ENCODE measurements at places on chromosomes 4 and X. TPM values are rescaled to one million over a fixed set of nuclear protein-coding genes. Genes with fewer than 3 reads are reported as not detected.

DNA sequence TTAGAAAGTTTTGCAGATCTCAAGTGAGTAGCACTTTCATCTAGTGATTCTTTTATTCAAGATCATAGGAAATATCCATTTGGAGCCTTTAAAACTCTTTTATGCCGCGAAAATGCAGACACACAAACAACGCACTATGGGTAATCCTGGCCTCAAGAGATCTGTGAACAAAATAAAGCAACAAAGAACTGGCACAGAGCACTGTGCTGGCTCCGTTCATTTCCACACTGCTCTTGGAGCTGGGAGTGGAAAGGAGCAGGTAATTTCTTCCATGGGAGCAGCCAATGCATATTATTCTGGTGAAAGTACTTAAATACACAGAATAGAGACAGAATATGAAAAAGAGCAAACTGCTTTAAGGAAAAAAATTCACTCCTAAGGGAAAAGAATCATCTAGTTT lies 172.7 kb upstream of the FRG1 start:
- H3K4me1 ChIP-seq: no peaks in the 10 kb centered on the region
- DNase-seq: no peak
- H3K36me3 ChIP-seq: no peaks in the 10 kb centered on the region

DNA sequence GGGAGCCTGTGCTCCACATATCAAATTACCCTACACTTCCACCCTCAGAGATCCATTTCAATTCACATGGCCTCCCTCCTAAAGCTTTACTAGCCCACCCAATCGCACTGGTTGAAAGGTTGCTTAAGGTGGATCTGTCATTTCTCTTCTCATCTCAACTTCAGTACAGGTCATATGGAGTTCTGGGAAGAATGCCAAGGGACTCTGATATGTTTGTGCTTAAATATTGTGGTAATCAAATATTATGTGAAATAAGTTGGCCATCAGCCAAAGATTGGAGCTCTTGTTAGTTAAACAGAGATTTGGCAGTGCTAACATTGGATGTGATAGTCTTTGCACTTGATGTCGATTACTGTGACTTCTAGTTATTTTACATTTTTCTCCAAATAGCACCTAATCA lies 20.5 kb downstream of the SEPTIN6 start:
- H3K4me1 ChIP-seq: peaks cover 35% of the 10 kb centered on the region
- no peak for DNase-seq

DNA sequence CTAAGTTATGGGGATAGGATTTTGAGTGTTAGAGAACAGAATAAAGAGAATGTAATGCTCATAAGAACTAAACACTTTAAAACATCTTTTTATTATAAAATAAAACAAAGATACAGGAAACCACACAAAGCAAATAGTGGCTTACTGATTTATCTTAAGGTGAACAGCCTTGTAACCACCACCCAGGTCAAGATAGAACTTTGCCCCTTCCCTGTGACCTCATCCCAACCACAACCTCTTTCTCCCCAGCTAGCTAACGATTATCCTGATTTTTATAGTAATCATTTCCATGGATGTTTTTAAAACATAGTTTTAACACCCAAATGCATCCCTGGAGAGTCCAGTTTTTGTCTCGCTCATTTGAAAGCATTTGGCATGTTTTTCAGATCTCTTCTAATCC lies 17.0 kb downstream of the HELT start:
- H3K27me3 ChIP-seq: peaks cover 14% of the 10 kb centered on the region
- H3K27ac ChIP-seq: no peak overlapping the region
- no peak for DNase-seq
- H3K4me1 ChIP-seq: peaks cover 4% of the 10 kb centered on the region
- no peaks in the 10 kb centered on the region for H3K36me3 ChIP-seq

DNA sequence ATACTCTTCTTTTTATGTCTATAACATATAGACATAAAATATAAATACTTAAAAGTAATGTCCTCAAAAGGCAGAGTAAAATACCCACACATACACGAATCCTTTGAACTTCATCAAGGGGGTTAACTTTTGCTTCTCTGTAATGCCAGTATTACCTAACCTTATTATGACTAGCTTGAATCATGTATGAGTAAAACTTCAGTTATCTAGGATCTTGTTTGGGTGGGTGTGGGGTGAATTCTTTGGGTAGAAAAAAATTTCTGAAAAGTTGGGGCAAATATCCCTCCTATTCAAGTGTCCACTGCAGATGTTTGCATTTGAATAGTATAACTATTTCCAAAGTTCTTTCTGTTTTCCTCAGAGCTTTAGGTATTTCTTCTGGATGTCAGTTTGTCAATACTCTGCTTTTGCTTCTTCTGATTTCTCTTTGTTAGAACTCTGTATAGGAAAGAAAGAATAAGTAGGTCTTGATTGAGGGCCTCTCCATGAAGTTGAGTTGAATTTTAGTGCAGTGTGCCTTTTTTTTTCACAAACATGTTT lies 173.8 kb downstream of the ADGRL3 start:
- H3K4me1 ChIP-seq: no peaks in the 10 kb centered on the region
- H3K27ac ChIP-seq: no peak overlapping the region
- H3K27me3 ChIP-seq: no peaks in the 10 kb centered on the region
- H3K4me3 ChIP-seq: no peak overlapping the region
- no peaks in the 10 kb centered on the region for H3K36me3 ChIP-seq

The NSUN7 gene
- total RNA-seq: 0.16 TPM
